Brain (organoid and tissue), 16 donors: ENCODE measurements at places on chromosomes 3 and 15.
A peak's percentile ranks its signal among the peaks of the same experiment; 100 is the strongest.

- peak; percentile 28 for DNase-seq
These were observed 159.1 kb upstream of the NANOGP8 start for GRCh38 chr15:35244227-35244626.

DNA sequence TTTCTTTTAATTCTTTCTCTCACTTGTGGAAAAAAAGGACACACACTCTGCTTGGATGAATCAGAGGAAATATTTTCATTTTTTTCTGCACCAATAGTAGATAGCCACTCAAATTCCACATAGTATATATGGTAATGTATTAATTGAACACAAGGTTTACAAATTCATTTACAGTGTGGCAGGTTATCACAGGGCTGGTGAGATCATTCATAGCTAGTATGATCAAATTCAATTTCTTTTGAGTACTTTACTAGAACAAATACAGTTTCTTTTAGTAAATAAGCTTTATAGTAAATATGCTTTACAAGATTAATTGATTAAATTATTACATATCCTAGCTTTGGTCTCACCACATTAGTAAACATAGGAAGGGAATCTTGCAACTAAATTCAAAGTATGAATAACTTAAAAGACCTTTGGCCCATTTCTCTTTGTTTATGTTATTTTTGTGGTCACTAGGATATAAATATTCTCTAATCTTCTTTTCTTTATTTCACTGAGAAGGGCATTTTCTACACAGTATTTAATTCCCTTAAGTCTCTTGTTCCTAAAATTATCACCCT lies 40.1 kb upstream of the PARP14 start:
- DNase-seq = no peak

DNA sequence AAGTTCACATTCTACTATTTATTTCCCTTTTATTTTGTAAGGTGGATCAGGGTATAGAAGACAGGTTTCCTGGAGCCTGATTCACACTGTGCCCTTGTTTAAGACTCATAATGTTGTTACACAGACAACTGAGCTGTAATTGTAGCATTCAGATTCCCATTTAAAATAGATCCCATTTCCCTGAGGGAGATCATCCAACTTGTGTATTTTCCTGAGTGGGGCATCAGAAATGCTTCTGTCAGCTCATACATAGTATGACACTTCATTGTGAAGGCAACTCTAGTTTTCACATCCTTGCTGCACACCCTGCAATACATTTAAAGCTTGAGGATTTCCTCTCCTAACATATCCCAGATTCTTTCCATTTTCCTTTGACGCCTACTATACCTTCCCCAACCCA lies 659.7 kb downstream of the GRM7 start:
- no peak for DNase-seq

GRCh38 chr15:66997212-66997611 lies 68.2 kb upstream of the SMAD3 start:
- no peak for DNase-seq

DNA sequence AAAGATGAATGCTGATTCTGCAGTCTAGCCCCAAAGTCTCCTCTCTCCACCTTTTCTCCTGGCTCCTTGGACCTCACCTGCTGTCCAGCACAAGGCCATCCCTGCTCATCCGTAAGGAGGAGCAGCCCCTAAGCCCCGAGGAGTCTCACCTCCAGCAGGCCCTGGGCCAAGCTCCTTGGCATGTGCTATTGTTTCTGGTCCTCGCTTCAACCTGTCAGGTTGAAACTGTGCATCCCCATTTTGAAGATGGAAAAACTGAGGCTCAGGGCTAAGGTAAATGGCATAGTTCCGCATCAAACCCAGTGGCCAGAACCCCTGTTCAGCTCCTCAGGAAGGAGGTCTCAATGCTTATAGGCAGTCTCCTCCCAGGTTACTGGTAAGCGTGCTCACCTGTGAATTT lies 26.1 kb downstream of the CHDH start:
- DNase-seq = no peak

DNA sequence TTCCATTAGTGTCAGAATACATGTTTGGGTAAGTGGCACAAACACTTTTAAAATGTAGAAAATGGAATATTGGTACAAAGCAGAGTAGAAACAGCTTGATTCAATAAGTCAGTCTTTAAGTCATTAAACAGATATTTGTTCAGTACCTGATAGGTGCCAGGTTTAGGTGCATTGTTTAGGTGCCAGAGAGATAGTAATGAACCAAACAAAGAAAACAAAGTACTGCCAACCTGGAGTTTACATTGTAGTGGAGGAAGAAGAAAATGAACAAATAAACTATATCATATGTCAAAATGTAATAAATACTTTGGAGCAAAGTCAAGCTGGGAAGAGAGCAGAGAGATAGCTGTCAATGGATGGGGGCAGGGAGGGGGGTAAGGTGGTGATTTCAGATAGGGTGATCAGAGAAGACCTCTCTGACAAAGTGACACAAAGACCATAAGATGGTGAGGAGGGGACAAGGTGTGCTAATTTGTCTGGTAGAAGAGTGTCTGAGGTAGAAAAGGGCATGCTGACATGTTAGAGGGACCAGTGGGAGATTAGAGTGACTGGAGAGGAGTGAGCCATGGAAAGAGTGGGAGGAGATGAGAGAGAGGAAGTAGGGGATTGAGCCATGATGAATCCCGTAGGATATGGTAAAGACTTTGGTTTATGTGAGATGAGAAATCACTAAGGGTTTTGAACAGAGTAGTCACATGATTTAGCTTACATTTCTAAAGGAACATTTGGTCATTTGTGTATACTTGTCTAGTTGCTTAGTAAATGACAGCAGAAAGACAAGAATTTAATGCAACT lies 128.2 kb downstream of the UBE2E2 start:
- no peak for DNase-seq

GRCh38 chr3:170307671-170308405 lies 49.7 kb upstream of the SKIL start:
- no peak for DNase-seq

GRCh38 chr3:150132101-150132749 lies 161.5 kb upstream of the PFN2 start:
- no peak for DNase-seq

GRCh38 chr3:177820683-177821316 lies 623.5 kb upstream of the TBL1XR1 start:
- DNase-seq = no peak
